ENCODE measurements at places on chromosomes 6 and 20. TPM values are rescaled to one million over a fixed set of nuclear protein-coding genes. Genes with fewer than 3 reads are reported as not detected.

- DNase-seq: no peak
Observed at GRCh38 chr20:24781418-24781980, 167.6 kb upstream of the CST7 start.

DNA sequence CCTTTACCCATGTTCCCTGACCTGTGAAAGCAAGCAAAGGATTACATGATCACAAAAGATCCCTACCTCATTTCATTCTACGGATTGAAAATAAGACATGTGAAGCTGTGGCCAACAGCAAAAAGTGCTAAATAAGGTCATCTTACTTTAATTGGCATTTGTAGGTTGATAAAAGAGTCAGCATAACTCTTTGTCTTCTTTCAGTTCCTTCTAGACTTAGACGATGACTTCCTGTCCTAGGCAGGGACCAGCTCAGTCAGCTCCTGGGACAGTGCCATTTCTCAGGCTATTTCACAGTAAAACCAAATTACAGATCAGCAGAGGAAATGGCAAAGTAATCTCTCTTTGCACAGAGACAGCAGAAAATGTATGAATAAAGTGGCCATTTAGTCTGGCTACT lies 480.7 kb downstream of the RFPL4B start:
- DNase-seq: peak; percentile 64

PTPRT gene
- total RNA-seq: 0.11 TPM

TINAG gene
- not detected for total RNA-seq

PLA2G7 gene
- total RNA-seq: 0.63 TPM

Measured in right atrium auricular region (tissue), 2 donors.